ENCODE measurements at places on chromosomes 1 and 21. TPM values are rescaled to one million over a fixed set of nuclear protein-coding genes. Genes with fewer than 3 reads are reported as not detected.
A peak's percentile ranks its signal among the peaks of the same experiment; 100 is the strongest.

DNA sequence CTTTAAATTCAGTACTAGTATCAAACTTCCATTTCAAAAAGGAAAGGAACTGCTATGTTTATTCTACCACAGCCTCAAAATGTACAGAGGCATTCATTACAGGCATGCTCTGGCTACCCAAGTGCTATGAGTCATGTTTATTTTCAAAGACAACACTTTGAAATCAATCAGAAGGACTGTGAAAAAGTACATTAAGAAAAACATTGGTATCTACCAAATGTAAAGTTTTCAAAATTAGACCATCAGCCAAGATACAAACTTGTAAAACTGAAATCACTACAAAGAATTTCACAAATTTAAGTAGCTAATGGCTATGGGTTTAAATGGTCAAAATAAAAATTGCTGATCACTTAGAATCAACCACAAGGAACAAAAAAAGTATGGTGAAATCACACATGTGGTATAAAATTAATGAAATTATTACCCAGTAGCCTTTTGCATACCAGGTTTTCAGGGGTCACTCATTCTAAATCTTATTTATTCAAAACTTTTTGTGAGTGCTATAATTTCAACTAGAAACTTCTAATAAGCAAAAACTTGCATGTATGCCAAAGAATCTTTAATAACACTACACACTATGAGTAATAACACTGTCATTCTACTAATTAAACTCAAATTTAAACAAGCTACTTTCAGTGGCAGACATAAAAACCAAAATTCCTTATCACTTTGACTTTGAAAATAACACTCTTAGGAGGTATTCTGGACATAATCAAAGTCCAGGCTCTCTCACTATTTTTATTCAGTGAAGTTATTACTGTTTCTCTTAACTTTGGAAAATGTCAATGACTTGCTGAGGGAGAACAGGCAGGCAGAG, 49.2 kb downstream of the ENAH start:
- peak; percentile 72 for DNase-seq

PGLYRP4 gene
- total RNA-seq = not detected

PRELP gene
- 0.06 TPM for total RNA-seq

PLEKHA6 gene
- total RNA-seq = 36.2 TPM

DNA sequence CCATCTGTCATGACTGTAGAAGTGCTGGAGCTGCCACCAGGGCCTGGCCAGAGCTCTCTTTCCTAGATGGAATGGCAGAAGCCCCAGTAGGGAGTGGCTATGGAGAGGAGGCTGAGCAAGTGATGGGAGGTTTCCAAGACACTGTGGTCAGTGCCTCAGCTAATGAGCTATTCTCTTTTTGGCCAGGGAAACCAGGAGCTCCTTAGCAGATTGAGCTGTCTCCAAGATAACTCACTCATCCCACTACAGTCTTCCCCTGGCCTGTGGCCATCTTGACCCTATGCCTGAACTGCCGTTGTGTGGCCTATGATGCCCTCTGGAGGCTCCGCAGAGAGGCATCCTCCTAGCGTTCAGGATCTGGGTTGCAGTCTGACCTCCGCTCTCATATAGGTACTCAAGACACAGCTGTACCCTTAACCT, 60.5 kb downstream of the ERI3 start:
- DNase-seq = peak; percentile 76

OR14K1 gene
- not detected for total RNA-seq

DNA sequence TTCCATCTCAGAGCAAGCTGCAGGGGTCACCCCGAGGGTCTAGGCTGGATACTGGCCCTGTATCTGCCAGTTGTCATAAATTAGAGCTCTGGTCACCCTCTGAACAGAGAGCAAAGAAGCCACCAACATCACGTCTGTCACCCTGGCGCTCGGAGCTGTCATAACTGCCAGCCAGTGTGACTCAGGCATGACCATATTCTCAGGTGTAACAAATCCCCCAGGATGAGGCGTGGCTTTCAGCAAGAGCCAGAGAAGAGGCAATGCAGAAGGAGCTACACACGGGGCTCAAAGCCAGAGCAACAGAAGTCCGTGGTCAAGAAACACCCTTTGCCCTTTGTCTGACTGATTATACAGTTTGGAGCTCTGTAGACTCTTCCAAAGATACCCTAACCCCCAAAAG, 40.0 kb downstream of the PRAMEF20 start:
- DNase-seq = no peak

DNA sequence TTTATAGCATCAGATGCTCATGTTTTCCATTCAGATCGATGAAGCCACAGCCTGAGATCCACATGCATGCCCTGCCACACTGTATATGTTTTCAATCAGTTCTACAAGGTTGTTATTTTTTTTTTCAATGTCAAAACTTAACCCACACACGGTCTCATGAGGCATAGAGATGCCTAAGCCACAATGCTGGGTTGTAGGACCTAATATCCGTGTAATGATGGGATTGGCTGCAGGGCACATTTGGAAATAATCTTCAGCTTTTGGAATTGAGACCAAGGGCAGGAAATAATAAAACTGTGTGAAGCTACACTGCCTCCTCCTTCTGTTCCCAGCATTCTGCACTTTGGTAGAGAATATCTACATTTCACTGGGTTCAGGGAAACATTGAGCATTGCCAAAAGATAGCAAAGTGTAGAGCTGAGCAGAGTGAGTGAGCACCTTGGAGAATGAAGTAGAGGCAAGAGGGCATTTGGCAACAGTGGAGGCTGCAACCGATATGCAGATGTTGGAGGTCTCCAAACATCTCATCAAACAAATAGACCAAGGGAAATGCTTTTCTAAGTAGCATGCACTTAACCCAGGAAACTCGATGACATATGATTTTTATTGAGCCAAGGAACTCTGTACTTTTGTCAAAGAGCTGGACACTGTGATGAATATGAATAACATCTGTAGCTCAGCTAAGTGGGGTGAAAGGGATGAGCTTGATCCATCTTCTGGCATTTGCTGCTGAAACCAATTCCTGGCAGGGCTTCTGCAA, 176.7 kb downstream of the LYPLAL1 start:
- no peak for DNase-seq

DNA sequence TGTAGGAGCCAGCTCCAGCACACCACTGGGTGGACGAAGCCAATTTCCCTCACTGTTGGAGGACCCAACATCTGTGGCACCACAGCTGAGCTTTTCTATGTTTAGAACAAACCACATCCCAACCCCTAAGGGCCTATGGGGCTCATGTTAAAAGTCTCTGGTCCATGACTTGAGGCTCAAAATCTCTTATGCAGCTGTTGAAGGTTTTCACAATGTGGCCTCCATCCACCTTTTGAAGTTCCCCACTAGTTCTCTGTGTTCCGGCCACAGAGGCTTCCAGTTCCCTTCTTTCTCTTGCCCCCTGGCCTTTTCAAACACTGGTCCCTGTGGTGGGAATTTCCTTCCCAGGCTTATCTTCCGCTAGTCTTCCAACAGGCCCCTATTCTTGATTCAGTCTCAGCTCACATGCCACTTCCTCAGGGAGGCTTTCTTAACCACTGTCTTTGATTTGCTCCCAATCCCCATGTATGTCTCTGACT, 3.9 kb upstream of the IFNLR1 start:
- peak; percentile 80 for DNase-seq

UTS2 gene
- total RNA-seq = not detected

ERO1B gene
- 2.5 TPM for total RNA-seq

ITGB2 gene
- 3.7 TPM for total RNA-seq

DNA sequence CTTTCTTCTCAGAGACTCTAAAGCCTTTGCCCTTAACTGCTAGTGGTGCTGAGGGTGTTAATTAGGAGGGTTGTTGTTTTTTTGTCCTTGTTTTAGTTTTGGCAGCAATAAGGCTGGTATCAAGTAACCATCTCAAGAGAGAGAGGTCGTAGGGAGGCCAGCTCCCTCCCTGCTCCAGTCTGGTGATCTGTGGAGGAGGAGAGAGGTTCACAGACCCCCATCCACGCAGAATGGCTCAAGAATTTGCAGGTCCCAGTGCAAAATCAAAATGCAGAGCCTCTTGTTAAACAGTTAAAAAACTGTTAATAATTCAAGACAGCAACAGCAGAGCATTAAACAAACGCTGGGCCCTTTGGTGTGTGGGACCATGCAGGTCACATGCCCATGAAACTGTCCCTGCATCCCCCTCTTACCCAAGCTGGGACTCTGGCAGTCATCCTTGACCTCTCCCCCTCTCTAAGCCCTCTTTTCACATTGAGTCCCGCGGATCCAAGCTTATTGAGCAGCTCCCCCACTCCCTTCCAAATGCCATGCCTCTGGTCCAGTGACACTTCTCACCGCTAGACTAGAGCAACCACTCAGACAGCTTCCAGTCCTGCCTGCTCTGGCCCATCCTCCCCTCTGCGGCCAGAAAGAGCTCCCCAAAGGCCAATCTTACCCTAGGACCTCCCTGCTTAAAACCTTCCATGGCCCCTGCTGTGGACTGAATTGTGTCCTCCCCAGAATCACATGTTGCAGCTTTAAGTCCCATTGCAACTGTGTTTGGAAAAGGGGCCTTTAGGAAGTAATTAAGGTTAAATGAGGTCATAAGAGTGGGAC, 47.7 kb upstream of the RPL11 start:
- DNase-seq = no peak

SLC35F3 gene
- not detected for total RNA-seq

- DNase-seq = no peak
Measured at GRCh38 chr1:224506141-224506814, 71.7 kb upstream of the WDR26 start.

DNA sequence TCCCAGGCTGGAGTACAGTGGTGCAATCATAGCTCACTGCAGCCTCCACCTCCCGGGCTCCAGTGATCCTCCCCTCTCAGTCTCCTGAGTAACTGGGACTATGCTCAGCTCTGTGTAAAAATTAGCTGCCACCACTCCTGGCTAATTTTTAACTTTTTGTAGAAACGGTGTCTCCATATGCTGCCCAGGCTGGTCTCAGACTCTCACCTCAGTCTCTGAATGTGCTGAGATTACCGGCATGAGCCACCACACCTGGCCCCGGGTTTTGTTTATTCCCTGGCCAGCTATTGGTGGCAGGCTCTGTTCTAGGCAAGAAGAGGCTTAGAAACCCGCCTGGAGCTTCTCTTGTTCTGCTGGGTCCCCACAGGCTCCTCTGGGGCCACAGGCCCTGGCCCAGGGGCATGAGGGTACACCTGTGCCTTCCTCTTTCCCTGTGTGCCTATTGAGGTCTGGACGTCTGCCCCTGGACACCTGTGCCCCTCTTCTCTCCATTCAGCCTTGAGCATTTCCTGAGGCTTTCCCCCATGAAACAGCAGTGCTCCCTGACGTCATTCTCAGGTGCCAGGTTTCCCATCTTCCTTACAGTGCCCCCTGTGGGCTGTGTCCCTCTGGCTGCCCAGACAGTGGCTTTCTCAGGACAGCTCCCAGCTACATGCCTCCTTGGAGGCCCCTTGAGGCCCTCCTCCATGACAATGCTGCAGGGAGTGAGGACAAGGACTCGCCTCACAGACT, 57.5 kb downstream of the PCP4 start:
- DNase-seq = no peak

CR1 gene
- total RNA-seq = not detected

KLHDC9 gene
- 0.29 TPM for total RNA-seq

GABRD gene
- total RNA-seq = not detected
